ENCODE measurements at places on chromosomes 5 and 9.

DNA sequence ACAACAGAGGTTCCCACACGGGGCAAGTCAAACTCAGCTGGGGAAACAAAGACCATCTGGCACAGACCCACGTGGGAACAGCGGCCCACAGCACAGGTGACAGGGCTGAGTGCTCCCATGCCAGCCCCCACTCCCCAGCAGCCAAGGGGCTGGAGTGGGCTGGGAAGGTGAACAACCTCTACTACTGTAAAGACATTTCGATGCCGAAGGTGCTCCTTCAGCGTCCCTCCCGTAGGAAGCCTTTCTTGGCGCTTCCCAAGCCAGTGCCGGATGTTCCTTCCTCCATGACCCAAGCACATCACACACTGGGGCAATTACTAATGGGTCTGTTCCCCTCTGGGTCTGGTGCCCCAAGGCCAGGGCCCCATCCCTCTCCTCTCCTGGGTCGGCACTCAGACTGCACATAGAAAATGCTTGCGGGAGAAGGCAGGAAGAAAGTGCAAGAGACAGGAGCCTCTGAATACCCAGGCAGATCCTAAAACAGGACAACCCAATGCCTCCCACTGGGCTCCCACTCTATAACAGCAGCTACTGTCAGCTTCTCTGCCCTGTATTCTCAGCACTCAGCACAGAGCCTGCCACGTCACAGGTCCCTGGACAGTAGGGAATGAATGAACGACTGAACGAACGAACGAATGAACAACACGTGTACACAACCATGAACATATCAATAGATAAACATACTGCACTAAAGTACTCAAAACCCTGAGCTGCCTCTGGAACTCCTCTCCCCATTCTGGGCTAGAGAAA, 77.0 kb upstream of the LRRTM2 start:
- DNase-seq: no peak

- no peak for DNase-seq
These were observed 57.4 kb upstream of the RANBP6 start for GRCh38 chr9:6072865-6073264.

- no peak for DNase-seq
These were observed 41.3 kb downstream of the FBXO10 start for GRCh38 chr9:37534901-37535300.

DNA sequence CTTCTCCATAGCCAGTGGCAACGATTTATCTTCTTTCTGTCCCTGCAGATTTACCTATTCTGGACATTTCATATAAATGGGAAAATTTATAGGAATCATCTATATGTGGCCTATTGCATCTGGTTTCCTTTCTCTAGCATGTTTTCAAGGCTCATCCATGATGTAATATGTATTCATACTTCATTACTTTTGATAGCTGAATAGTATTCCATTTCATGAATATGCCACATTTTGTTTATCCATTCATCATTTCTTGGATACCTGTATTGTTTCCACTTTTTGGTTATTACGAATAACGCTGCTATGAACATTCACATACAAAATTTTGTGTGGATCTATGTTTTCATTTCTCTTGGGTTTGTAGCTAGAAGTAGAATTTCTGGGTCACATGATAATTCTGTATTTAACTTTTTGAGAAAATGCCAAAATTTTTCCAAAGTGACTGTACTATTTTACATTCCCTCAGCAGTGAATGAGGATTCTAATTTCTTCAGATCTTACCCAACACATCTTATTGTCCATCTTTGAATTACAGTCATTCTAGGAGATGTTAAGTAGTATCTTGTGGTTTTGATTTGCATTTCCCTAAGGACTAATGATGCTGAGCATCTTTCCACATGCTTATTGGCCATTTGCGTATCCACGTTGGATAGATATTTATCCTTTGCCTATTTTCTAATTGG, 3.6 kb downstream of the IARS1 start:
- no peak for DNase-seq

GRCh38 chr5:96931605-96932004, 4.3 kb upstream of the LNPEP start:
- no peak for DNase-seq

- DNase-seq: peak; percentile 40
These were observed 356.7 kb downstream of the NDUFS4 start for GRCh38 chr5:53917095-53917494.

DNA sequence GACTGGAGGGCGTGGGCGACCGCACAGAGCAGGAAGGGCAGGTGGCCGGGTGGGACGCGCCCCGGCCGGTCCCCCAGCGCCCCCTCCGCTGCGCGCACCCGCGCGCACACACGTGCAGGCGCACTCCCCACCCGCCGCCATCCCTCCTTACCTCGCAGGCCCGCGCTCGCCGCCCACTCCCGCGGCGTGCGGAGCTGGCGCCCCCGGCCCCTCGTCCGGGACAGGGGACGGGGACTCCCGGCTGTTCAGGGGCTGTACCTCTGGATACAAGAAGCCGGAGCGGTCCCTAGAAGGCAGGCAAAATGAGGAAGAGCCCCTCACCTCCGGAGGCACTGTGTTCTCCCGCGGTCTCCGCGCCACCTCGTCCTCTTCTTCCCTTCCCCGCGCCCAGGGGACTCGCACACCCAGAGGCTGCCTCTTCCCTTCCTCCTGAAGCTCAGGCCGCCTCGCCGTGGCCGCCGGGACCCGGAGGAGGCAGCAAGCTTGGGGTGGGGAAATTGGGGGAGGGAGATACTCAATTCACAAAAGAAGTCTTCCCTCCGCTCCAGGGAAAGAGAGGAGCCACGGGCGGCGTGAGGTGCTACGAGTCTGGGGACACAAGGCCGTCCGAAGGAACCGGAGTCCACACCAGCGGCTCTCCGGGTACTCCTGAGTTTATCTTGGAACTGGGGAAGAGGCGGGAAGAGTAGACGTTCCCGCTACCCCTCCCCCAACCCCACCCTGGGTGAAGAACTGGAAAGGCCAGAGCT, 1.4 kb upstream of the GABRB2 start:
- peak; percentile 49 for DNase-seq

GRCh38 chr5:102799017-102799416, 43.9 kb downstream of the PAM start:
- DNase-seq: no peak

DNA sequence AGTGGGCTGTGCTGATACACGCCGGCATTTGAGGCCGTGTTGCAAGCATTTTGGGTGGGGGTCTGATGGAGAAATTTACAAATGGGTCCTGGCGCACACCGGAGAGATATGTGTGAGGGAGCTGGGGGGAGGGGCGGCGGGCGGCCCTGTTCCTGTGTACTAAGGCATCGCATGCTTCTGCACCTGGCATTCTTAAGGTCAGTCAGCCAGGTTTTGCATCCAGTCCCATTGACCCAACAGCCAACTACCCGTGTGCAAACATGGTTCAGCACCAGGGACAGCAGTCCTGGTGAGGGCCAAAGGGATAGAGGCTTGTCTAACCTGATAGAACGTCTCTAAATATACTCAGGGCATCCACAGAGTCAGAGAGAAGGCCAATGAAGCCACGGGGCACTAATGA, 839 bp downstream of the GABRG2 start:
- peak; percentile 54 for DNase-seq

GRCh38 chr5:132831095-132831860, 831 bp upstream of the SHROOM1 start:
- no peak for DNase-seq

- DNase-seq: no peak
These were observed 73.8 kb upstream of the TBC1D2 start for GRCh38 chr9:98329281-98329680.

DNA sequence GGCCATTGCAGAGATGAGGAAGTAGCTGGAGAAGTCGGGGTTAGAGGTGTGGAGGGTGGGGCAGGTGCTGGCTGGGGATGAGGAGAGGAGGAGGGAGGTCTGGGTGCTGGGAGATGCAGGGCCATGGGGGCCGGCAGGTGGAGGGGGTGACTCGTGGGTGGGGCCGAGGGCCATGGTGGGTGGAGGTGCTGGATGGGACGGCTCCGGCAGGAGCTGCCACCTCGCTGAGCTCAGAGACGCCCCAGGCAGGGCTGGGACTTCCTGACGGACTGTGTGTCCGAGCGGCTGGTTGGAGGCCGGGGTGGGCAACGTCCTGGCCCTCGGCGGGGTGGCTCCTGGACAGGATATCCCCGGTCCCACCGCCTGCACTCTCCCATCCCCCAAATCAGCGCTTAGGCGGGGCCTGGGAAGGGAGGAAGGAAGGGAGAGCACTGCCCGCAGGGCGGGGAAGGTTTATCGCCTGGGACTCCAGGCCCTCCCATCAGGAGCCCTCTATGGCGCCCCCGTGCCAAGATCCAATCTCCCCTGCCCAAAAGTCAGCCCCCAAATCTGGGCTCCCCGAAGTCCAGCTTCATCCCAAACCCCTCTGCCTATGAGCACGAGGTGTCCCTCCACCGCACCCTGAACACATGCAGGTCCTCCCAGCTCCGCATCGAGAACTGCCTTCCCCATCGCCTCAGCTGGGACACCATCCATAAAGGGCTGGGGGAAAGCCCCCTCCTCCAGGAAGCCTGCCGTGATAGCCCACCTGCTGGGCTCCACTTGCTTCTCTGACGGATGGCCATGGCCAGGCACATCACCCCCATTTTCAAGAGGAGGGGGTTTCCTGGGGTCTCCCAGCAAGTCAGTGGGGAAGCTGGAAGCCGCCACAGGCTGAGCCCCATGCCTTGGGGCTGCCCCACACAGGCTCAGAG, 58.3 kb upstream of the NOTCH1 start:
- DNase-seq: no peak

DNA sequence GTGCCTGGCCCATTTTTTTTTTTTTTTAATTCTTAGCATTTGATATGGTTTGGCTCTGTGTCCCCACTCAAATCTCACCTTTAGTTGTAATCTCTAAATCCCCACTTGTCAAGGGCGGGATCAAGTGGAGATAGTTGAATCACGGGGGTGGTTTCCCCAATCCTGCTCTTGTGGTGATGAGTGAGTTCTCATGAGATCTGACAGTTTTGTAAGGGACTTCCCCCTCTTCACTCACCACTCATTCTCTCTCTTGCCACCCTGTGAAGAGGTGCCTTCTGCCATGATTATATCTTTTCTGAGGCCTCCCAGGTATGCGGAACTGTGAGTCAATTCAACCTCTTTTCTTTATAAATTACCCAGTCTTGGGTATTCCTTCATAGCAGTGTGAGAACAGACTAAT, 27.2 kb downstream of the NDUFAF2 start:
- DNase-seq: no peak

GRCh38 chr5:151906246-151906645, 18.4 kb downstream of the GLRA1 start:
- DNase-seq: no peak

DNA sequence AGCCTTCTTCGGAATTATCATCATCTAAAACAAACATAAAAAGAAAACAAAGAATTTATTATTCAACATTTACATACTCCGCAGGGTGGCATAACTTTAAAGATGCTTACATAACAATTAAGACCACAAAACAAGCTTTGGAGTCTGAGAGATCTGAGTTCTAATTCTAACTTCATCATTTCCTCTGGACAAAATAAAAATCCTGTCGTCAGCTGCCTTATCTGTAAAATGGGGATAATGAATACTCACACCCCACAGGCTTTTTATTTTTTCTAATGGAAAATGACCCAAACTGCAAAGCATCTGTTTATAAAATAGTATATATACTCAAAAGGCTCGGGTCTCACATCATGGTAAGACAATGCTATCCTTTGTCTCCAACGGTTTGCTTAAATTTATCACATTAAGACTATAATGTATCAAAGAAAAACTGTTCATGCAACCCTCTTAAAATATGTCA, 4.3 kb downstream of the ARRDC3 start:
- DNase-seq: no peak

GRCh38 chr5:96220610-96221390, 212.2 kb downstream of the PCSK1 start:
- DNase-seq: no peak

GRCh38 chr5:146785065-146785464, 93.5 kb downstream of the PPP2R2B start:
- DNase-seq: no peak

GRCh38 chr9:84343111-84343521, 2.6 kb upstream of the SLC28A3 start:
- no peak for DNase-seq

- DNase-seq: no peak
These were observed 432.8 kb downstream of the IRX1 start for GRCh38 chr5:4028384-4028783.

DNA sequence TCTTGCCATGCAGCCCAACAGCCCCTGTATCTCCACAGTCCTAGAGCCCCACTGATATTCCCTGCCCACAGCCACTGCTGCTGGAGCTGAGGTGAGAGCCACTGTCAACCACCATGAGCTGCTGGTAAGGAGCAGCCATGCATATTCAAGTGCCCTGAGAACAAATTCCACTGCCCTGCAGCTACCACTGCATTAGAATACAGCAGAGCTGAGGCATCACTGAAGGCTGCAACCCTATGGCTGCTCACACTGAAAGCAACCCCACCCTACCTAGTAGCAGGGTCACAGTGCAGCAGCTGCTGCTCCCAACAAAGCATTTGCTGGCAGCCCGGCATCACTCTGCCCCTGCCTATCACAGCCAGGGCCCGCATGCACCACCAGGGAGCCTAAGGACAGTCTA, 68.6 kb downstream of the SKIC3 start:
- no peak for DNase-seq

DNA sequence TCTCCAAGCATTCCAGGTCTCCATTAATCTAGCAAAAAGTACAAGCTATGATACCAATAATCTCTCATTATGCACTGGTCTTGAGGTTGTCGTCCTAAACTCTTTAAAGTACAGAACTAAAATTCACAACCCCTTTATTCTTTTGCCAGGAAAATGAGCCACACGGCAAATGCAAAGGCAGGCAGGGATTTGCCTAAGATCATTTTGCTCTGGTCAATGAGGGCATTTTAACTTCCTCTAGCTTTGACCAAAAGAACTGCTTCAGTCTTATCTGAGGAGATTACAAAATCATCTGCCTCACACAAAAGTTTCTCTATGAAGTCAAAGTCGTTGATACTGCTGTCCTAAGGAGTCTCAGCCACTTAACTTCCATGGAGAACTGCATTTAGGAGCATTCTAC, 51.8 kb downstream of the EPB41L4B start:
- DNase-seq: no peak

DNA sequence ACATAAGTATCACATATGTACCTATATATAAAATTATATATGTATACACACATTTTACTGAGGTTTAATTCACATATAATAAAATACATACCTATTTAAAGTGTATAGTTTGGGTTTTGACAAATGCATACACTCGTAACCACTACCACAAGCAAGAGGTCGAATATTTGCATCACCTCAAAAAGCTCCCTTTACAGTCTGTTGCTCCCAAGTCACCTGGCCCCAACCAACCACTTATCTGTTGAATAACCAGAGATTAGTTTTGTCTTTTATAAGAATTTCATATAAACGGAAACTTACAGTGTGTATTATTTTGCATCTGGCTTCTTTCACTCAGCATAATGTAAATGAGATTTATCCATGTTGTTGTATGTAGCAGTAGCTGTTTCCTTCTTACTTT, 218.9 kb downstream of the MAT2B start:
- DNase-seq: no peak

GRCh38 chr9:93031629-93032430, 26.7 kb upstream of the SUSD3 start:
- no peak for DNase-seq

GRCh38 chr5:61055434-61056006, 106.7 kb downstream of the SMIM15 start:
- peak; percentile 21 for DNase-seq
